RPMI8226 (cell line): ENCODE measurements at places on chromosomes 12 and 14.

DNA sequence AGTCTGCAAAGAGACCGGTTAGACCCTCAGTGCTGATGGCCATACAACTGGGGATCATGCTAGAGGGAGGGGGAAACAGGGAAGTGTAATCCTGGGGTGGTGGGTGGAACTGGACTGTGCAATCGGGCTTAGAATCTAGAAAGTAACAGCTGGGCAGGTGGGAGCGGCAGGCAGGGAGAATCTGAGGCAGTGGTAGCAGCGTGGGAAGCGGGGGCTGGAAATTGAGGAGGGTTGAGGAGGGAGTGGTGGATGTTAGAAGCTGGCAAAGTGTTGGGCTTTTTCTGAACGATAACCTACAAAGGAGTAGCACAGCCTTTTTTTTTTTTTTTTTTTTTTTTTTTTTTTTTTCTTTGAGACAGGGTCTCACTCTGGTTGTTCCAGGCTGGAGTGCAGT is 3.1 kb upstream of the IGFBP6 start:
- no peak for DNase-seq

- peak; percentile 73 for DNase-seq
Observed at GRCh38 chr12:20748198-20748597, 53.1 kb downstream of the SLCO1C1 start.

DNA sequence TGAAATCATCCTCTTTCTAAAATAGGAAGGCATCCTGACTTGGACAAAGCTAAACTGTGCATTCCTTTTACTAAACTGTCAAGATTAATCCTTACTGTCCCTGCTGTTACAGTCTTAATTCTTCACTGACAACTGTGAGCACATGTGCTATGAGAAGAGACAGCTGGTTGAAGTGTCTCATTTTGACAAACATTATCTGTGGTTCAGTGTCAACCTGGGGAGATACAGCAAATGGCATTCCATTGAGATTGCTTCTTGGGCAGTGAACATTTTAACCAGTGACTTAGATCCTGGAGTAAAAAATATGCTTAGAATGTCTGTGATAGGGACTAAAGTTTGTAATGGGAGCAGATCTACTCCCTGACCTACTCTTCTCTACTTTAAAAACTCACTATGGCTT is 552.6 kb upstream of the ATP2B1 start:
- no peak for DNase-seq

DNA sequence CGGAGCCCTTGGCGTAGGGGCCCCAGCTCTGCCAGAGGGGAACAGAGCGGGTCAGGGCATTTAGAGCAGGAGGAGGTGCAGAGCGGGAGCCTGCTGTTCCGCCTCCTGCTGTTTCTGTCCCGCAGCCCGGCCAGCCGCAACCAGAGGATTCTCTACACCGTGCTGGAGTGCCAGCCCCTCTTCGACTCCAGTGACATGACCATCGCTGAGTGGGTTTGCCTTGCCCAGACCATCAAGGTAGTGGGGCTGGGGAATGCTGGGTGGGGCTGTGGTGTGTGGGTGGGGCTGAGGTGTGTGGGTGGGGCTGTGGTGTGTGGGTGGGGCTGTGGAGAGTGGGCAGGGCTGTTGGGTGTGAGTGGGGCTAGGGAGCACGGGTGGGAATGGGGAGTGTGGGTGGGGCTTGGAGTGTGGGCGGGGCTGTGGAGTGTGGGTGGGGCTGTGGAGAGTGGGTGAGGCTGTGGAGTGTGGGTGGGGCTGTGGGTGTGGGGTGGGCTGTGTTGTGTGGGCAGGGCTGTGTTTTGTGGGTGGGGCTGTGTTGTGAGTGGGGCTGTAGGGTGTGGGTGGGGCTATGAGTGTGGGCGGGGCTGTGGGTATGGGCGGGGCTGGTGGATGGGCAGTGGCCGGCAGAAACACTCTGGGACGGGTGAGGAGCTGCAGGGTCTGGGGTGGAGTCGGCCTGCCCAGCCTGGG is 8.0 kb downstream of the ASPG start:
- DNase-seq: no peak
